ENCODE measurements at places on chromosomes 5 and 9.

GRCh38 chr5:163350083-163350482, 87.3 kb upstream of the CCNG1 start:
- no peak for DNase-seq

DNA sequence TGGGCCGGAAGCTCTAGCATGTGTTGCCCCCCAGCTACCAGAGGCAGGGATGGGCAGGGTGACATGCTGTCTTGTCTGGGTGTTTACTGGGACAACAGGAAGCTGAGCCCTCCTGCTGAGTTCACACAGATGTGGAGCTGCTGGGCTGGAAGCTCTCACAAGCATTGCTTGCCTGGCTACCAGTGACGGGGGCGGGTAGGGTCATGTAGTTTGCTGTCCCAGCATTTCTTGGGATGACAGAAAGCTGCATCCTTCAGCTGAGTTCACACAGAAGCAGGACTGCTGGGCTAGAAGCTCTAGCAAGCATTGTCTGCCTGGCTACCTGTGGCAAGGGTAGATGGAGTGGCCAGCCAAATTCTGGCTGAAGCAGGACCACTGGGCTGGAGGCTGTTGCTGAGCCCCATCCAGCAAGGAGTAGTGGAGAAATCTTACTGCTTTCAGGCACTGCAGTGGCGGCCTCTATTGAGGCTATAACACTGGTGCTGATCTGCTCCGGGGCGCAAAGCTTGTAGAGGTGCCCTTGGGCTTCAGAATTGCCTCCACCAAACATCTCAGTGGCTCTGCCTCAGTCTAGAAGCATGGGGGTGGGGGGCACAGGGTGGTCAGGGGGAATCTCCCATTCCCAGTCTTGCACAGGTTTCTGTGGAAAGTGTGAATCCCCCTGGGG, 25.1 kb downstream of the POLK start:
- no peak for DNase-seq

DNA sequence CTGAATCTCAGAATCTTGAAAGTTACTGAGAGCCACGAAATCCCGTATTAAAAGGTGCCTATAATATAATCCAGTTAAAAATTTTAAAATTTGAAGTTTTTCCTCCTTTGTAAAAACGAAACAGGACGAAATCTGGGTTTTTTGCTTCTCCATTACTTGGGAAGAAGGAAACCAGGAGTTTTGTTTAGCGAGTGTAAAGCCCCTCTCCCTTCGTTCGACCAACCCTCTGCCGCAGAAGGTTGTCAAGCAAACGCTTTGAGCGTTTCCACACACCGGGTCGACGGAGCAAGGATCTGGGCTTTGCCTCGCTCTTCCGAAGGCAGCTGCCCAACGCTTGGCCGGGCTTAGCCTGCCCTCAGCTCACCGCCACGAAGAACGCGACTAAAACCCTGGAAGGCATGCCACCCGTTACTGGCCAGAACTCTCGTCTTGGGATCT, 1.6 kb upstream of the FOXE1 start:
- peak; percentile 47 for DNase-seq

DNA sequence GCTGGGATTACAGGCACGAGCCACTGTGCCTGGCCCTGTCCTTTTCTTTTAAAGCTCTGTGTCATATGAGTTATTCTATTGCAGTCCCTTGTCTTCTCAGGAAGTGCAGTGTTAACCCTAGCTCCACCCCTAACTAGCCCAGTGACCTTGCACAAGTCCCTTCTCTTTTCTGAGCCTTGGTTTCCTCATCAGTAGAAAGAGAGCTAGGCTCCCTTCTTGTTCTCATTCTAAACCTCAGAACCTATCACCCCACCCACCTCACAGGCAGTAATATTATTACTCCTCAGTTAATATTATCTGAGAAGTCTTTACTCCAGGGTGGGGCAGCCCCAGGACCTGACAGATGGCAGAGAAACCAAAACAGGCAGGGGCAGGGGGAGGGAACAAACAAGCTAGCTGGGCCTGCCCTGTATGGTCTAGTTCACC, 7.2 kb downstream of the CYFIP2 start:
- no peak for DNase-seq

DNA sequence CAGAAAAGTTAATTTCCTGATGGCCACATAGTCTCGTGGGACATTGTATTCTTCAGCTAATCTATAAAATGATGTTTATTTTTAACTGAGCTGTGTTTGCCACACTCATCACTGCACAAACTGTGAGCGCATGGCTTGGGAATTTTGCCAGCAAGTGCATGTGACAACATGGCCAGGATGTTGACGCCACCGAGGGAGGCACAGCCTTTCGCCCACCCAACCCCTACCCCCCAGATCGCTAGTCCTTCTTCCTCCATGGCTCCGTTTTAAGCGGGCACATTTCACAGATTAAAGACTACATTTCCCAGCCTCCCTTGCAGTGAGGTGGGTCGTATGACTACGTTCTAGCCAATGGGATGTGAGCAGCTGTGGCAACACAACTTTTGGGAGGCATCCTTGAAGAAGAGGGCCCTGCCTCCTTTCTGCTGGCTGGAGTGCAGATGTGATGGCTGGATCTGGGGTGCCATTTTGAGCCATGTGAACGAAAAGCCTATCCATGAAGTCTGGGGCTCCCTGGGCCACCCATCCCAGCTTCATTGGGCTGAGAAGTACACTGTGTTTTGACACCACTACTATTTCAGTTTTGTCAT, 7.9 kb downstream of the NRARP start:
- DNase-seq: no peak

- no peak for DNase-seq
Measured at GRCh38 chr5:116859666-116860320, 285.2 kb upstream of the SEMA6A start.

GRCh38 chr9:110619831-110620230, 40.3 kb upstream of the SVEP1 start:
- DNase-seq: no peak

DNA sequence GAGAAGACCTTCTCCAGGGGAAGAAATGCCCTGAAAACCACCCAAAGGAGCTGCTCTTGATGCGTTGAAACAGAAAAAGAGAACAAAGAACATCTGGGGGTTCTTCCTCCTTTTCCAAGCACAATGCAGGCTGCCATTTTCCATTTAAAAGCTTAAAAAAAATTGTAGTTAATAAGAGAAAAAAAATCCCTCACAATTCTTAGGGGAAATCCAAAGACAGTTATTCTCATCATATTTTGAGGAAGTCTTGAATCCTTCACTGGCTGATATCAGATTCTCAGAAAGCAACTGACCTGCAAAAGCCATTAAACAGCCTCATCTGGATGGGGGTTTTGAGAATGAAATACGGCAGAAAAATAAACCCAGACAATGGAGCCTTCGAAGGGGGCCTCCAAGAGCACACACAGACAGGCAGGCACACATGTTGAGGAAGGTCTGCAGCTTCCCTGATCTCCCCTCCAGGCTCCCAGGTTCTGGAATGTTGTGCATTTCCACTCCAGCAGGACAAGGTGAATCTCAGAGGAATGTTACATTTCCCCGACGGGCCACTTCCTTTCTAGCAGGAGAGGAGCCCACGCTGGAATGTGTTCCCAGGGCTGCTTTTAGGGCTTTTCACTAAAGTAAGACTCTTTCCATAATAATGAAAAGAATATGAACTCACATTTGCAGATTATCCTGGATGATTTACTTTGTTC, 159.4 kb upstream of the S1PR3 start:
- no peak for DNase-seq
